ENCODE measurements at places on chromosomes 2 and 18.

GRCh38 chr2:38685116-38685735 is 19.3 kb downstream of the GALM start:
- DNase-seq: no peak

DNA sequence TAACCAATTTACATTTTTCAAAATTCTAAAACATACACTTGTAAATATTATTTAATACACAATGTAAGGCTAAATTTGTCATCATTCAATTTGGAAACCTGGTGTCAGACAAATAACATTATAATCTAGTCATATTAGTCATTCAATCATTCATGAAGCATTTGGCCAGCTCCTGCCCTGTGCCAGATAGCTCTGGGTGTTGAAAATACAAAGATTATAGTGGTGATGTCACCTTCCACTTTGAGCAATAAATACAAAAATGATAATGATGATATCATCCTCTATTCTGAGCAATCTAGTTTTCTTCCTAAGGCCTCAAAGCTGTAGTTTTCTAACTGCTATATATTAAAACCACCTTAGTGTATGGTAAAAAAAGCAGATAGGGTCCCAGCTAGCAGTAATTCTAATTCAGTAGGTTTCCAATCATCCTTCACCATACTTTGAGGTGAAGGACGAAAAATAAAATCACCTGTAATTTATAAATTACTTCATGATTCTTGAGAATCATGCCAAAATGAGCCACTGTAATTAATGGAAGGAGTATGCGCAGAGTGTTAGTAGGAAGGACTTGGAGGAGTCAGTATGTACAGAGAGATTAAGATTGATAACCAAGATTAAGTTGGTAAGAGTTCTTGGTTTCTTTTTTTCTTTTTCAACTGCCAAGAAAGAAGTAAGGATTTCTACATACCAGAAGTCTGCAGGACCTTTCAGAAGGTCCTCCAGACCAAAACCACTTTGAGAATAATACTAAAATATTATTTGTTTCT is 23.2 kb downstream of the MEMO1 start:
- no peak for DNase-seq

- DNase-seq: no peak
Measured at GRCh38 chr2:202161151-202161835, 77.1 kb downstream of the SUMO1 start.

GRCh38 chr2:85959826-85960225 is 71.0 kb upstream of the ST3GAL5 start:
- no peak for DNase-seq

DNA sequence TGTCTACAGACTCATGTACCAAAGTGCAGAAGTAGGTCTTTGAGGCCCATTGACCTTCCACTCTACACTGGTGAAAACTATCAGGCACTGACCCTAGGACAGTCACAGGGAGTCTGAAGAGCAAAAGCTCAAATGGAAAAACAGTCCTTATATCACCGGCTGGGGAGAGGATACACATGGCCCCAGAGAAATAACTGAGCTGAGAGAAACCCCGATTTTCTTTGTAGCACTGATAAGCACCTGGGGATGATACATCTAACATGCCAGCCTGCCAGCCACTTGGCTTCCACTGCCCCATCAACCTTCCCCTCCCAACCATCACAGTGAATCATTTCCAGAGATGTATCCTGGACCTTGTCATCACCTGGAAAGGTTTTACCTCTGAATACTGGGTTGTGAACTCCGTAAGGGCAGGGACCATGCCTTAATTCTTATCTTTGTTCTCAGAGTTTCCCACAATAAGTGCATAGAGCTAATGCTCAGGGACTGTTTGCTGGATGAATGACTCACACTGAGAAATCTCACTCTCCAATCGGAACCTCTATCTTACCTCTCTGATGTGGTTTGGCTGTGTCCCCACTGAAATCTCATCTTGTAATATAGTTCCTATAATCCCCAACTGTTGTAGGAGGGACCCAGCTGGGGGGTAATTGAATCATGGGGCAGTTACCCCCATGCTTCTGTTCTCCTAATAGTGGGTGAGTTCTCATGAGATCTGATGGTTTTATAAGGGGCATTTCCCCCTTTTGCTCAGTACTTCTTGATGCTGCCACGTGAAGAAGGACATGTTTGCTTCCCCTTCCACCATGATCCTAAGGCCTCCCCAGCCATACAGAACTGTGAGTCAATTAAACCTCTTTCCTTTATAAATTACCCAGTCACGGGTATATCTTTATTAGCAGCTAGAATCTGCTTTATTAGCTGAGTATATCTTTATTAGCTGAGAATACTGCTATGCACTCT is 37.1 kb downstream of the EVA1A start:
- DNase-seq: no peak

DNA sequence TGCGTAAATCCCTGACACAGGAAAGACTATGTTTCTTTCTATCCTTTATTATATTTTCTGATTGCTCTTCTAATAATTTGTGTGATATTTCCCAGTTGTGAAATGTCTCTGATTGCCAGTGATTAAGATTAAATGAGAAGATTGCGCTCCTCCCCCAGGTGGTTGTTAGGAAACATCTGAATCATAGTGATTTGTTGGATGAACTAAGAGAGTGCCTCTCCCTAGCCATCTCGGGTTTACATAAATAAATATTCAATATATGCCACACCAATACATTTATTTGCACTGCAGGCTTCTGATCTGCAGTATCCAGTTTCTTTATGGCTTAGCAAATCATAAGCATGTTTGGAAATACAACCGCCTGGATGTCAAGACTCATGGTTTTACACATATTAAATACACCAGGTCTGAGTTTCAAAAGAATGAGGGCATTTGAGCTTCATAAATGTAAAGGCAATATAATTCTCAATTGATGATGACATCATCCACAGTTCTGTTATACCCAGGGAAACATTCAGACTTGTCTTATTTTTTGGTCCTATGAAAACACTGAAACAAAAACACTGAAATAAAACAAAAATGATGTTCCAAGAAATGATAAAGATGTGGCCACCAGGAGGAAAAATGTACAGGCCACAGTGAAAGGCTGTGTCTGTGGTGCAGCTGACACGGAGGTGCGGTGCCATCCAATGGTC is 826.7 kb upstream of the ACVR2A start:
- no peak for DNase-seq

- DNase-seq: no peak
Measured at GRCh38 chr18:40642692-40643229, 1312.3 kb upstream of the PIK3C3 start.

- no peak for DNase-seq
Measured at GRCh38 chr2:42954227-42954962, 162.0 kb upstream of the HAAO start.

GRCh38 chr18:45024357-45025088 is 343.8 kb downstream of the SETBP1 start:
- no peak for DNase-seq

- peak; percentile 23 for DNase-seq
Measured at GRCh38 chr18:32019251-32019948, 775 bp downstream of the RNF125 start.

- DNase-seq: no peak
Measured at GRCh38 chr2:239774933-239775622, 250.1 kb downstream of the NDUFA10 start.

- DNase-seq: no peak
Measured at GRCh38 chr18:77299706-77300105, 50.1 kb downstream of the GALR1 start.
